ENCODE measurements at places on chromosomes 1 and 21. TPM values are rescaled to one million over a fixed set of nuclear protein-coding genes. Genes with fewer than 3 reads are reported as not detected.

GRCh38 chr1:84635429-84635828 lies 54.8 kb downstream of the SSX2IP start:
- no peak for DNase-seq

- DNase-seq: no peak
These were observed 318.6 kb downstream of the NFIA start for GRCh38 chr1:61400997-61401396.

DNA sequence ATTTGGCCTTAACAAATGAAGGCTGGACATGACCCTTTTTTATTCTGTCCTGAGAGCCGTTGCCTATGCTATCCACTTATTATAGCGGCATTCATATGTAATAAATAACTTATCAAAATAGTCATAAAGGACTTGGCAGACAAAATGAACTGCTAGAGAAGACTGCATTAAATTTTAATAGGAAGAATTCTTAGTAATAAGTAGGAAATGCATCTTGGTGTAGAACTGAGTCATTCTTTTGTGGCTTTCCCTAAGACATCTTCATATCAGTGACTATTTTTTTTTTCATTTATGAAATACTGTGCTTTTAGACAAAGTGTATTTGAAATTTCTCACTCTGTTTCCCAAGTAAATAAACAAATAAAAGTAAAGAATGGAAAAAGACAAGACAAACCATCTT lies 45.6 kb downstream of the PBX1 start:
- no peak for DNase-seq

- DNase-seq: no peak
These were observed 324.0 kb downstream of the PCP4 start for GRCh38 chr21:40191196-40191595.

GRCh38 chr1:234044079-234044478 lies 139.6 kb downstream of the SLC35F3 start:
- no peak for DNase-seq

DNA sequence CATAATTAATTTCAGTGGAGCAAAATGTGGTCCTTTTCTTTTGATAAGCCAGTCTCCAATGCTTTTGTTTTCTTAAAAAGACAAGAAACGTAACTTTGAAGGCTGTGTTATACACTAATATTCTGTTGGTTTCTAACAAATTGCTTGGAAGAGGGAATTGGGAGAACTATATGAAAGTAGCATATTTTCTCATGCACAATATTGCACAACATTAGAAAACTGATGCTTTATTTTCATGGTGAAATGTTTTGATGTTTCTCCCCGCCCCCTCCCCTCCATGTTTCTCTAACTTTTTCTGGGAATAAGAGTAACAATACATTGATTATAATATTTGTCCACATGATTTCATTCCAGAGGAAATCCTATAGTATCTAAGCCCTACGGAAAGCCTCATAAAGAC lies 115.4 kb downstream of the OLFML2B start:
- DNase-seq: no peak

DNA sequence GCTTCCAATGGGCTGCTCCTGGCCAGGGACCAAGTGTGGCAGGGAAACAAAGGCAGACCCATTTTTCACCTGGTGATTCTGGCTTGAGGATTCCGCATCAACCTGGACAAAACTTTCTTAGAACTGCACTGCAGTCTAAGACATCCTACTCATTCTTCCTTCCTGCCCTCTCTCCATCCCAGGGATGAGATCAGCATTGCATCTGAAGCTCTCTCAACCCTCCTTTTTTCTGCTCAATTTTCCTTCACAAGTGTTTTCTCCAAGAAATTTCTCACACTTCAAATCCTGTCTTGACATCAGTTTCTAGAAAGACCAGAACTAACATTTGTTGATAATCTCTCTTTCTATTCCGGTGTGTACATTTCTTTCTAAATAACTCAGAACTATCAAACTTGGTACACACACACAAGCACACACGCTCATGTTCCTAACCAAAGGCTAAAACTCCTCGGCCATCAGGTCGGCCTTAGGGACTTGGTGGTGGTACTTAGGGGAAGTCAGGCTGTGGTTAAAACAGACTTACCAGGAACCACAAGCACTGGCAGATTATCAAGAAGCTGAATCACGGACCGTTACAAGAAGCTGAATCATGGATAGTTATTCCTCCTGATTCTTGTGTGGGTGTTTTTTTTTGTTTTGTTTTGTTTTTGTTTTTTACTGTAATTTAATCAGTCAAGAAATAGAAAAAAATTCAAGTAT lies 21.0 kb upstream of the CXADR start:
- no peak for DNase-seq

The ACTA1 gene
- total RNA-seq: 2,912 TPM
